ENCODE measurements at places on chromosomes 3 and 15. TPM values are rescaled to one million over a fixed set of nuclear protein-coding genes. Genes with fewer than 3 reads are reported as not detected.

DNA sequence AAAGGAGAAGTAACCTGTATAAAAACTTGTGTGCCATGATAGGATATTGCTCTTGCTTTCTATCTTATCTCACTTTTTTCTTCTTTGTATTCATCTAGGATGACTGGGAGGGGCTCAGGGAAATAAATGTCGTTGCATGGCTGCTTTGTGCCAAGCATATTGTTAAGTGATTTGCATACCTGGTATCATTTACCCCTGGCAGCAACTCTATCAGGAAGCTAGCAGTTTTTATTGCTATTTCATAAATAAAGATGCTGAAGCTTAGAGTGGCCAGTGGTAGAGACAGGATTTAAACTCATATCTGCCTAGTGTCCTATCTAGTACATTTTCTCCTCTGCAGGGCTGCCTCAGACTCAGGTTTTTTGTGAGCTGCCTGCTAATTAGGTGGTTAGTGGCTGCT lies 253.3 kb downstream of the PTPRG start:
- DNase-seq = no peak
- no peaks in the 10 kb centered on the region for H3K36me3 ChIP-seq
- no peak overlapping the region for H3K4me3 ChIP-seq
- no peak overlapping the region for H3K27ac ChIP-seq

Gene GOLGA8Q
- not detected for total RNA-seq

Gene CTSH
- 173 TPM for total RNA-seq

DNA sequence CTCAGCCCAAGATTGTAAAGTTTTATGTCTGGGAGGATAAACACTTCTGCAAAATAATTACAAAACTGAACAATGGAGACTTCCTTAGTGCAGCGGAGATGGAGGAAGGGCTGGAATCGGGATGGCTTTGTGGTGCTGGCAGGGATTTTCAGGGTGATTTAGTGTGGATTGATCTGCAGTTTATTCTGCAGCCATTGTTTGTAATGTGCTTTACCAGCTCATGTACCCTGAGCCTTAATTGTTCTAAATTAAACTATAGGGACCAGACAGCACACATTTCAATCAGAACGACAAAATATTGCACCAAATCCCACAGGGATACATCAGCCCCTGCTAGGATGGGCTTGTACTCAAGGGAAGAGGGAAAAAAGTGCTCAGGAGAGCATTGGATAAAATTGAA lies 103.2 kb upstream of the ONECUT1 start:
- no peak for DNase-seq
- H3K27ac ChIP-seq = no peak overlapping the region
- H3K36me3 ChIP-seq = no peaks in the 10 kb centered on the region
- H3K4me1 ChIP-seq = no peaks in the 10 kb centered on the region
- H3K27me3 ChIP-seq = no peaks in the 10 kb centered on the region

Gene C2CD4B
- total RNA-seq = not detected

DNA sequence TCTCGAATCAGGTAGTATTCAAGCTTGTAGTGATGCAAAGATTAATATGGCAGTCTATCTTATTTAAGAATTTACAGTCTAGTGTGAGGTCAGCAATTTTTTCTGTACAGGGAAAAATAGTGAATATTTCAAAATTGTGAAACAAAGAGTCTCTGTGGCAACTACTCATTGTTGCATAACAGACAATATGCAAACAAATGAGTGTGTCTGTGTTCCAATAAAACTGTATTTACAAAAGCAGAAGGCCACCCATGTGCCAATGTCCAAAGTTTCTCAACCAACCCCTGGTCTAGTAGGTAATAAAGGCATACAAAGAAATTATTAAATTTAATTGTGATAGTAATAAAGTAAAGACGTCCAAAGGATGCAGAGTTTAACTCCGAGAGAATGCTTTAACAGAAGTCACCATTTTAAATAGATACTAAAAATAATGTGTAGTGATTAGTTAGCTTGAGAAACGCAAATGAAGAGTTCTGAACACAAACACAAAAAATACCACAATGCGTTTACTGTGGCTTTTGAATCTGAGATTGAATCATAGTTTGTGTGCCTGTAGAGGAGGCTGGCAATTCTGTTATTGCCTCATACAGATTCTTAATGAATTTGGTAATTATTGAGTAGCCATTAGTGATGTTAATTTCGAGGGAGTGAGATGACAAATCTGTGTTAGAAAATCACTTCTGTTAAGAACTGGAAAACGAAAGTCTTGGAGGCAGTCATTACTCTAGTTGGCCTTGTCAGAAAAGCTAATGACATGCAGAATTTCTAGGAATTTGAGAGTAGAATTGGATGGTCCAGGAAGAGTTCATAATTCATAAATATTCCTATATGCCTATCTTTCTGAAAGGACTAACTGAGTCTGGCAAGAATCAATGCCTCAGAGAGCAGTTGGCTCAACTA lies 48.7 kb downstream of the CADM2 start:
- no peaks in the 10 kb centered on the region for H3K36me3 ChIP-seq
- H3K4me3 ChIP-seq = no peak overlapping the region

GRCh38 chr3:145197821-145198220 lies 963.2 kb downstream of the PLOD2 start:
- no peaks in the 10 kb centered on the region for H3K36me3 ChIP-seq
- no peak for DNase-seq
- H3K4me1 ChIP-seq = no peaks in the 10 kb centered on the region
- H3K27me3 ChIP-seq = no peaks in the 10 kb centered on the region
- no peak overlapping the region for H3K4me3 ChIP-seq

GRCh38 chr3:65006300-65006739 lies 318.5 kb upstream of the ADAMTS9 start:
- no peaks in the 10 kb centered on the region for H3K4me1 ChIP-seq
- H3K27ac ChIP-seq = no peak overlapping the region
- H3K27me3 ChIP-seq = no peaks in the 10 kb centered on the region
- H3K36me3 ChIP-seq = no peaks in the 10 kb centered on the region
- no peak for DNase-seq

GRCh38 chr3:41346698-41347270 lies 147.5 kb downstream of the CTNNB1 start:
- H3K4me3 ChIP-seq = no peak overlapping the region
- H3K27ac ChIP-seq = no peak overlapping the region
- H3K36me3 ChIP-seq = no peaks in the 10 kb centered on the region
- H3K27me3 ChIP-seq = no peaks in the 10 kb centered on the region
- no peak for DNase-seq

Gene WNT5A
- 0.11 TPM for total RNA-seq

DNA sequence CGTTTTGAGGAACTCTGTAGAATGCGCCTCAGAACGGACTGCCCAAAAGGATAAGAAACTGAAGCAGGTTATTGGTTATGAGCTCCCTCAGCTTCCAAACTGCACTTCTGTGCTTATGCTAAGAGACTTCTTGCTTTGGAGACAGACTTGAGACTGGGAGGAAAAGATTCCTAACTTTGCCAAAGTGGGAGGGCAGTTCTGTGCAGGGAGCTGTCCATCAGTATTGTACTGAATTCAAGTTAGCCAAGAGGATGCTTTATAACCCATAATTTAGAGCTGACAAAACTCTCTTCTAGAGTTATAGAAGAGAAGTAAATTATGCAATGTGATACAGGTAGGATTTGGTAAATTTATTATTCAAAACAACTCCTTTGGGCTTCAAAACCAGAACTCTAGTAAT lies 519.8 kb upstream of the GBE1 start:
- no peaks in the 10 kb centered on the region for H3K27me3 ChIP-seq
- no peak overlapping the region for H3K4me3 ChIP-seq
- no peaks in the 10 kb centered on the region for H3K36me3 ChIP-seq
- no peak for DNase-seq
- no peaks in the 10 kb centered on the region for H3K4me1 ChIP-seq

DNA sequence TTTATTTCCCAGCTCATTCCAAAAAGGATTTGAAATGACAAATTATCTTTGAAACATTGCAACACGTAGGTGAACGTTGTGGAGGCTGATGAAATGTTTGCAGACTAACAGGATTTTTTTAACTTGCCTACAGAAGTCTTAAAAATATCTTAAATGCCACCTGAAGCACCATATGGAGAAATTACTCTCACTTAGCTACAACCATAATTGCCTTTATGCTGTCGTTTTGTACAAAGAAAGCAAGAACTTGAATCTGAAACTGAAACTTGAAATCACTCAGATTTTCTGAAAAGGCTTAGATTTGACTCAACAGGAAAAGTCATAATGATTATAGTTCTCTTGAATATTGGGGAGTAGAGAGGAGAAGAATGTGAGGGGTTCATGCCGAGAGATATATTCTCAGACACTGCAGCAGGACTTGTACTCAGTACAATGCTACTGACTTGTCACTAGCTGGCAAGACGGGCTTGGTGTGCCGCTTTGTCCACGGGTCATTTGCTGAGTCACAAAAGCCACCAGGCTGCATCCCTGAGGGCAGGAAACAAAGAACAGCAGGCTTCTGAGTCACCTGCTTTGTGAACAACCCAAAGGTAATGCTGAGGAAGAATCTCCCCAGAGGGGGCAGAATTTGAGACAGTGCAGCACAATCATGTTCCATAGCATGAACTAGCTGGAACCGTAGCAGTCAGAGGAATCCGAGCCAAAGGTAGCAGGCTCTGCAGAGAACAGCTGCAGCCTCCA lies 7.1 kb upstream of the FMN1 start:
- peaks cover 8% of the 10 kb centered on the region for H3K27me3 ChIP-seq
- no peak overlapping the region for H3K4me3 ChIP-seq
- H3K36me3 ChIP-seq = no peaks in the 10 kb centered on the region
- DNase-seq = peak; percentile 17

GRCh38 chr3:141065841-141066805 lies 15.0 kb downstream of the SPSB4 start:
- peaks cover 33% of the 10 kb centered on the region for H3K27me3 ChIP-seq
- DNase-seq = no peak
- H3K4me3 ChIP-seq = no peak overlapping the region
- no peaks in the 10 kb centered on the region for H3K36me3 ChIP-seq

GRCh38 chr3:193883551-193883950 lies 252.4 kb upstream of the HES1 start:
- no peaks in the 10 kb centered on the region for H3K36me3 ChIP-seq
- no peak overlapping the region for H3K4me3 ChIP-seq
- H3K27me3 ChIP-seq = no peaks in the 10 kb centered on the region
- H3K27ac ChIP-seq = no peak overlapping the region

Gene CHRFAM7A
- not detected for total RNA-seq

Gene CLDN18
- 0.11 TPM for total RNA-seq
